ENCODE measurements at places on chromosomes 3 and 15.
A peak's percentile ranks its signal among the peaks of the same experiment; 100 is the strongest.

GRCh38 chr3:73656241-73656890 is 31.6 kb upstream of the PDZRN3 start:
- DNase-seq, result no peak

GRCh38 chr3:39133822-39134221 is 19.6 kb downstream of the CSRNP1 start:
- no peak for DNase-seq

DNA sequence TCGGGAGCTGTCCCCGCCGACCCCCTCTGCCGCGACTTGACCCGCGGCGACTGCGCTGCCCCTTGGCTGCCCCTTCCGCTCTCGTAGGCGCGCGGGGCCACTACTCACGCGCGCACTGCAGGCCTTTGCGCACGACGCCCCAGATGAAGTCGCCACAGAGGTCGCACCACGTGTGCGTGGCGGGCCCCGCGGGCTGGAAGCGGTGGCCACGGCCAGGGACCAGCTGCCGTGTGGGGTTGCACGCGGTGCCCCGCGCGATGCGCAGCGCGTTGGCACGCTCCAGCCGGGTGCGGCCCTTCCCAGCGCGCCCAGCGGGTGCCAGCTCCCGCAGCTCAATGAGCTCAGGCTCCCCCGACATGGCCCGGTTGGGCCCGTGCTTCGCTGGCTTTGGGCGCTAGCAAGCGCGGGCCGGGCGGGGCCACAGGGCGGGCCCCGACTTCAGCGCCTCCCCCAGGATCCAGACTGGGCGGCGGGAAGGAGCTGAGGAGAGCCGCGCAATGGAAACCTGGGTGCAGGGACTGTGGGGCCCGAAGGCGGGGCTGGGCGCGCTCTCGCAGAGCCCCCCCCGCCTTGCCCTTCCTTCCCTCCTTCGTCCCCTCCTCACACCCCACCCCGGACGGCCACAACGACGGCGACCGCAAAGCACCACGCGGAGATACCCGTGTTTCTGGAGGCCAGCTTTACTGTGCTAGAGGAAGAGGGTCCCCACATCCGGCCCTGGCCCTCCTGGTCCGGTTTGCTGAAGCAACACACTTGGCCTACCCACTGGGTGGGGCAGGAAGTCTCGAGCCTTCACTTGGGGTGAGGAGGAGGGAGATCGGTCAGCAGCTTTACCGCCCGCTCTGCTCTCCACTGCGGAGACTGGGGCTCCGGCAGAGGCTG is at the start of gene RASSF1:
RASSF1 (minus strand) TSS at position 389 of the 882 bp plus-strand sequence; CDS start at position 358, 31 bp downstream.
- no peak for DNase-seq

DNA sequence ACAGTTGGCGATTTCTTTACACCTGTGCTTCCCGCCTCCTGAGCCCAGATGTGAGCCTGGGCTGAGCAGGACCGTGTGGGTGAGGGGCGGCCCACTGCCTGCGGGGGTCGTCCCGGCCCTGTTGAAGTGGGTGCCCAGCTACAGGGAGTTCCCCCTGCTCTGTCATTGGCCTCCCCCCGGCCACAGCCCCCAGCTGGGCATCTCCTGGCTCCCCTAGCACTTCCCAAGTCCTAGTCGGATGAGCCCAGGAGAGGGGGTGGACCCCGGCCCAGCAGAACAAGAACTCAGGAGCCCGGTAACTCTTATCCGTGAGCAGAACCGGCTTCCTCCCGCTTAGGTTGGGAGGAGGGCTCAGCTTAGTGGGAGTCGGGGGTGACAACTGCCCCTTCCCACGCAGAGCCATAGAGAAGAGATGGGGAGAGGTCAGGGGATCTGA is 757 bp downstream of the PAQR5 start:
- DNase-seq, result no peak

DNA sequence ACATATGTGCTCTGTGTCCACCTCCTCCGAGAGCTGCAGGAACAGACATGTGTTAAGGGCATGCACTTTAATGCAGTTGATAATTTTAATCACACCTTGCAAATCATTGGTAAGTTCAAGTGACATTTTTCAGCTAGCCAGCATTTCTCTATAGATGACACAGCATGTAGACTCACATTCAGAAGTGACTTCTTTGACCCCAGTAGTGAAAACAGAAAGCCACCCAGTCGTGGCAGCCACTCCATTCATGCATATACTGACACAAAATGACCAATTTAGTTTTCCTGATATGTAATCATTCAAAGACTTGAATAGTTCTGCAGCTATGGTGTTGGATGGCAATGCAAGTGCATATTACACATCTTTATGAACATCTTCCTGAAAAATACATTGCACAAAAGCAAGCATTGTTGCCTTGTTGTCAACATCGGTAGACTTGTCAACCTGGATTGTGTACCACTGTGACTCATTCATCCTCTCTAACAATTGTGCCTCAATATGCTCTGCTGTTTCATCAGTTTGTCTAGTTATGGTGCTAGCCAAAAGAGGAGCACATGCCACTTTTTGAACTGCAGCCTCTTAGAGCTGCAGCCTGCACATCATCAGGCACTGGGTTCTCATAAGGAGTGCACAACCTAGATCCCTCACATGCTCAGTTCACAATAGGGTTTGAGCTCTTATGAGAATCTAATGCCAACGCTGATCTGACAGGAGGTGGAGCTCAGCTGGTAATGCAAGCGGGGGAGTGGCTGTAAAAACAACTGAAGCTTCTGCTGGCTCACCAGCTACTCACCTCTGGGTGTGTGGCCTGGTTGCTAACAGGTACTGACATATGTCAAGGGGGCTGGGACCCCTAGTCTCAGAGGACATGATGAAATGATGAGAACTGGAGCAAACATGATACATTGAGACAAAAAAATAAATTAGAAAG is 622.0 kb downstream of the PYDC2 start:
- no peak for DNase-seq

- no peak for DNase-seq
Measured at GRCh38 chr15:67082007-67082536, 16.7 kb downstream of the SMAD3 start.

DNA sequence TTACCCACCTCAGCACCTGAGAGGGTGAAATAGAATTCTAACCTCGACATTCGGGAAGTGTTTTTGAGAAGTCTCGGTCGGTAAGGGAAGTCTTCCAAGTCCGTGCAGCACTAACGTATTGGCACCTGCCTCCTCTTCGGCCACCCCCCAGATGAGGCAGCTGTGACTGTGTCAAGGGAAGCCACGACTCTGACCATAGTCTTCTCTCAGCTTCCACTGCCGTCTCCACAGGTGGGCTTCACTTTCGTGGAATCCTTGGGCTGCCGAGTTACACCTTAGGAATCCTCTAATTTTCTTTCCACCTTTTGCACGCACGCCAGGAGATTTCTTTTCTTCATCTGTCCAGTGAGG is 775 bp downstream of the CCNDBP1 start:
- DNase-seq, result no peak

- no peak for DNase-seq
Measured at GRCh38 chr15:95712785-95713184, 617.7 kb upstream of the NR2F2 start.

- no peak for DNase-seq
Measured at GRCh38 chr15:33242669-33243191, 48.2 kb upstream of the FMN1 start.

DNA sequence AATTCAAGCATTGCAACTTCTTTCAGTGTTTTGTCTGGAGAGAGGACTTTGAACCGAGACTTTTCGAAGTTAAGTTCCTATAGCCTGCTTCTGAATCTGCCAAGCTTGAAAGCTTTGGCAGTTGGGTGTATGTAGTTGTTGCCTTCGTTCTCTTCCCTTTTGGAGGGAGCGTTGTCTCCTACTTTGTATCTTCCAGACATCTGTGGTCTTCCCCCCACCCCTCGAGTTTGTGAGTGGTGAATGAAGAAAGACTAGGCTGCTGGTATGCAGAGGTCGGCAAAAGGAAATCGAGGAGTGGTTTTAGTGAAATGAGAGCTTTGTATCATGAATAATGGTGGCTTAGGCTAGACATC is 1.3 kb downstream of the CTNNB1 start:
- peak; percentile 11 for DNase-seq

DNA sequence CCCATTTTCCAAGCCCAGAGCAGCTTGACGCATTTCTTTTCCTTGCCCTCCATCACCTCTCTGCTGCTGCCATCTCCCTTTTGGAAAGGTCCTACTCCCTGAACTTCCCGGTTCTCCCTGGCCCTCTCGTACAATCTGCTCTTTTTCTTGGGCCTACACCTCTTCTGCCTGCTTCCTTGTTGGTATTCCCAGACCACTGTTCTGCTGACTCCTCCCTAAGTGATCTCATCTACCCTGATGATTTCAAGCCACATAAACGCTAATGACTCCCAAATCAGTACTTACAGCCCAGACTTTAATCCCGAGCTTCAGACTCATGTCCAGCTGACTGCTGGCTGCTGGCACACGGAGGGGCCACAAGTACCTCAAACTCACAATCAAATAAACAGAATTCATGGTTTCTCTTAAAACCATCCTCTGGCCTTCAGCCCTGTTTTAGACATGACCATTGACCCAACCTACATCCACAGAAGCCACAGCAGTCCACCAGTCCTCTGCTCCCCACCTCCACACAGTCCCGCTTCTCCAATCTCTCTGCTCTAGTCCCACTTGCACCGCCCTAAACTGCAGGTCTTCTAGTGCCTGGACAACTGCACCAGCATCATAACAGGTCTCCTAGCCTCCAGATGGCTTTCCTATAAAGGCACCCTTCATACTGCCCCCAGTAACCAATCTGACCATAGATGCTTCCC is 57.6 kb downstream of the AAGAB start:
- no peak for DNase-seq

DNA sequence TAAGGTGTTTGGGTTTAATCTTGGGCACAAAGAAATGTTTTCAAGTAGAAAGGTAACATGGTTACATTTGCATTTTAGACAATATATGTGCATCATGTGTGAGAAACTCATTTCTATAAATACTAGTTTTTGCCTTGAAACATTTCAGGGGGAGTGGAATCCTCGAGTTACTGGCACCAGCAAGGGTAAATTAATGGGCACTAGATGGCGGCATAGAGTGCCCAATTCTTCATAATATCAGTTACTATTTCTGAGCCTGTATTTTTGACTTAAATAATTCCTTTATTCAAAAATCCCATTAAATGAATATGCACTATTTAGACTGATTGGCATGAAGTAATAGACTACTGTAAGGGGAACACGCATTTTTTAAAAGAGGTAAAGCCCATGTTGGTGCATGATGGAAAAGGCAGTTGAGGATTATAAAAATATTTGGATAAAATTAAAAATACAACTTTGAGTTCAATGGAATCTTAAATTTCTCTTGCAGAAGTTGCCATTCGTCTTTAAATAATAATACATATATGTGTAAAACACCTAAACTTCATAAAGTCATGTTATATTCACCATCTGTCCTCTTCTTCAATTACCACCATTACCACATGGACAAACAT is 106.3 kb downstream of the ZBTB20 start:
- no peak for DNase-seq

DNA sequence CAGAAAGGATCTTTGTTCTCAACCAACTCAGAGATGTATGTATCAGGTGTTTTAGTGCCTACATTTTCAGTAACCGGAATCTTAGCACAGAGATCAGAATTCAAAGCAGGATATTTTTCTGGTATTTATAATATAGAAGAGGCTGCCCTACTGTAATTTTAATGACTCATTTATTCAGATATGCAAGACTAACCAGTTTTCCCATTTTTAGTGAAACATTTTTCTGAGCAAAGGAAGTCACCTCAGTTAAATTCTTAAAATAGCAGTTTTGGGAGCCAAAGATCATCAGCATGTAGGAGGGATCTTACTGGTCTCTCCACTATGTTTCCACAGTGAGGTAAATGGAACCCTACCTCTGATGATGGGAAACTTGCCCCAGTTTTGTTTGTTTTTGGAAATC is 42.0 kb downstream of the SRP14 start:
- no peak for DNase-seq

DNA sequence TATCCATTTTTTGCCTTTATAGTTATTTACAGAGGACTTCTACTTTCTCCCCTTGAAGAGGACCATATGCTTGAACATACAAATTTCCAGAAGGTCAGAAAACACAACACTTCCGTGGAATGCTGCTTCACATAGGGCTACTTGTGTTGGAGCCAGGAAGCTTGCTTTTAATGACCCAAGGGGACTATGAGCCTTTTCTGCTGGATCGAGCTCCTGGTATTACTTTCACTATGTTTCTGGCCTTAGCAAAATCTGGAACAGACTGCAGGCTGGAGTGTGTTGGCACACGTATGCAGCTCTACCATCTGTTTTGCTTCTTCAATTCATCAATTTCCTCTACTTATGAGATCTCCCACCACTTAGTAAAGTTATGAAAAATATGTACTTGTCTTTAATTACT is 69.3 kb upstream of the CBLB start:
- DNase-seq, result no peak

- DNase-seq, result no peak
Measured at GRCh38 chr3:37255990-37256308, 81.6 kb upstream of the LRRFIP2 start.

DNA sequence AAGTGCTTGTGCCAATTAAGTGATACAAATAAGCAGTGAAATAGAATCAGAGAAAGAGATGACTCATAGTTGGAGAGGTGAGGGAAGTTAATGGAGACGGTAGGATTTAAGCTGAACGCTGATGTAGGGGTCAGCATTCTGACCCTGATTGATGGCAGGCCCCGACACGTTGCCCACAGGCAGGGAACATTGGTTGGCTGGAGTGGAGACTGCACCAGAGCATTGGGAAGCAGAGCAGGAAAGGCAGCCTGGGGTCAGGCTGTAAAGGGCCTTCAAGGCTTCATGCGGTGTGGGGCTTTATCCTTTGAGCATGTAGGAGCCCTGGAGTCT is 68.6 kb downstream of the DCUN1D1 start:
- no peak for DNase-seq

GRCh38 chr15:45050587-45050986 is 27.6 kb downstream of the SORD start:
- no peak for DNase-seq

DNA sequence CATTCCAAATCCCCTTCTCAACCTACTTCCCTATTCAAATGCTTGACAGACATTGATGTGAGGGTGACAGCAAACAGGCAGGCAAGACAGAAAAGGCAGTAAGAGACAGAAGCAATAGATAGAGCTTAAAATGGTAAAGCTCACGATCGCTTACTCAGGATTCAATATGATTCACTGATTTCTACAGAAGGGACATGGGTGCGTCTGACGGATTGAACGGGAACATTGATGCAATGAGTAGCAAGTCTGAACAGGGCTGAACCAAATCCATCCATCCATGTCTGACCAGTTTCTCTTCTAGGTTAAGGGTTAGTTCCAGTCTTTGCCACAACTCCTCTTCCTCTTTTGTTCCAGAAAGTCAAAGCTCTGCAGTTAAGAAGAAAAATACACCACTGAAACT is 35.1 kb downstream of the P2RY1 start:
- DNase-seq, result no peak

DNA sequence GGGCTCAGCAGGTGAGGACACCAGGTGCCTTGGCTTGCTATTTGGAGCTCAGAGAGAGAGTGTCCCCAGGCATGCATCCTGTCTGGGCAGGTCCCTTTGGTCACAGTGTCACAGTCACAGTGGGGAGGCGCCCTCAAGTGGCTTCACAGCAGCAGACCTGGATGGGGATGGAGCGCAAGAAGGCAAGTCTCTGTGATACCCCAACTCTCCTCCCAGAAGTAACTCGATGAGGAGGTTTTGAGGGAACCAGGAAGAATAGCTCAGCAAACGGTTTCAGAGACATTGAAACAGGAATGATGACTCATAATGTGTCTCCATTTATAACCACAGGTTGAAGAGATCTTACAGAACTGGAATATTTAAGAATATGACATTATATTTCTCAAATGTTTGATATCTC is 66.5 kb upstream of the SH3GL3 start:
- DNase-seq, result no peak

GRCh38 chr3:67940210-67940952 is 286.0 kb upstream of the SUCLG2 start:
- no peak for DNase-seq
